ENCODE measurements at places on chromosomes 11 and 22.

DNA sequence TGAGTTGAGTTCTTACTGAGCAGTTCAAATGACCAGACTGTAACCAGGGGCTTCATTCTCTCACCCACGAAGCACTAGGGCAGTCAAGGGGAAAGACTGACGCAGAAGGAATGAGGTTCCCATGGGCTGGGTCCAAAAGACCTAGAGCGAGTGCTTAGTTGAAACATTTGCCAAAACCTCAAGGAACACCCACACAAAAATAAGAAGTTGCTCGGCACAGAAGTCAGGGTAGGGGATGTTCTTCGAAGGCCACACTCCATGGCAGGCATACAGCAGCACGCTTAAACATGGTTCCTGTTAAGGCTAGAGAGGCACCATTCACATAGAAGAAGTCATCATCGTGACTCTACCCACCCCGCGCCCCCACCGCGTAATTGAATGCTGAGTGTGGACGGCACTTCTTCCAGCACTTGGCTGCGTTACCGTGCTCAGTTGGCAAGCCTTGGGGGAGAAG, 52.9 kb downstream of the TIMP3 start:
- no peak for DNase-seq

DNA sequence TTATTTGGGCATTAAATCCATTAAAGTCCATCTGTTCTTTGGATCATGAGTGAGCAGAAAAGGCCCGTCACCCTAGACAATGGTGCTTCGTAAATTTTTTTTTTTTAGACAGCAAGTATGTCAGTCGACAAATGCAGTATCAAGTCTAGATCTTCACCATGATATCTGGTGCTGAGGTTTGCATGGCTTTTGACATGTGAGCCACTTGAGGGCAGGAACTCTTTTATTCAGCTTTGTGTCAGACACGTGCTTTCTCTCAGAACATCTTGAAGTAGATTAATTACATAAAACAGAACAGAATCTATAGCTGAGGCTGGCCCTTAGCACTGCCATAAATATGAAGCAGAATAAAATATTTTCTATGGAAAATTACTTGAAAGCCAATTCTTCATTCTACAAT, 62.9 kb upstream of the CARD18 start:
- no peak for DNase-seq

- DNase-seq: peak; percentile 57
These were observed 716 bp upstream of the DDB2 start for GRCh38 chr11:47213950-47214565.

DNA sequence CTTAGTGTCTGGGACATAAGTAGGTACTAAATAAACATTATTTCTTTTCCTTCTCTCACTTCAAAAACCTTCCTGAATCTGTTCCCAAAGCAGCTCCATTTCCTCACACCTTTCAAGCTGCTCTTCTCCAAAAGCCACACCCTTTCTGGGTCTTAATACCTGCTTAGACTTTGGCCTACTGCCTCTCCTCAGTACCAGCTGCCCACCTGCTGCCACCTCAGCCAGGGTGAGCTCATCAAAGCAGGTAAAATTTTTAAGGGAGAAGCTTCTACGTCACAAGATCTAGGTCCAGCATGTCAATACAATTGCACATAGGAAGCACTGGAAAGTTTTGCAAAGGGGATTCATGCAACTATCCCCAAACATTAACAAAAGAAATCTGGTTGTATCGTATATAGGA, 108.4 kb downstream of the RPL27A start:
- no peak for DNase-seq

GRCh38 chr22:47154621-47155081, 392.2 kb downstream of the TBC1D22A start:
- DNase-seq: no peak

DNA sequence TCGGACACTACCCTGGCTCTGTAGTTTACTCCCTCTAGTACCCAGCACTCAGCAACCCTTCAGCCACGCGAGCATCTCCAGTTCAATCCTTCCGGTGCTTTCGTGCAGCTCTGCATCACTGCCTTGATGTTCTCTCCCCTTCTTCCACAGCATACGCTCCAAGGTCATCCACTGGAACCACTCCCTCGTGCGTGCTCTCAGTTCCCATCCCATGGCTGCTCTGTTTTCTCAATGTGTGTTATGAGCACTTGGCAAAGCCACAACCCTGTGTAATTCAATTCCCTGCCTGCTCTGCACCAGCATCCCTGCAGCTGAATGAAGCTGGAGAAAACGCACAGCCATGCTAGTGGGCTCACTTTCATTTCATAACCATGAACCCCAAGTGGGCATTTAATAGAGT, 38.5 kb upstream of the NFRKB start:
- no peak for DNase-seq

- no peak for DNase-seq
These were observed 127.1 kb downstream of the SNX19 start for GRCh38 chr11:130789056-130789640.

- no peak for DNase-seq
These were observed 22.8 kb downstream of the TCP11L1 start for GRCh38 chr11:33062137-33062536.

- DNase-seq: no peak
These were observed 40.6 kb upstream of the GNAZ start for GRCh38 chr22:23029521-23030228.

- no peak for DNase-seq
These were observed 157.2 kb downstream of the ATG16L2 start for GRCh38 chr11:72971192-72971967.

GRCh38 chr11:6443269-6444003, 2.6 kb upstream of the HPX start:
- peak; percentile 51 for DNase-seq

Data from Kasumi-1 (cell line).